Stimulated activated CD4-positive, alpha-beta T cell treated with anti-CD3 and anti-CD28 coated beads, TNF-alpha, amount 100 ng/mL, for 4 hours (primary cell): ENCODE measurements at places on chromosomes 1 and 21.

DNA sequence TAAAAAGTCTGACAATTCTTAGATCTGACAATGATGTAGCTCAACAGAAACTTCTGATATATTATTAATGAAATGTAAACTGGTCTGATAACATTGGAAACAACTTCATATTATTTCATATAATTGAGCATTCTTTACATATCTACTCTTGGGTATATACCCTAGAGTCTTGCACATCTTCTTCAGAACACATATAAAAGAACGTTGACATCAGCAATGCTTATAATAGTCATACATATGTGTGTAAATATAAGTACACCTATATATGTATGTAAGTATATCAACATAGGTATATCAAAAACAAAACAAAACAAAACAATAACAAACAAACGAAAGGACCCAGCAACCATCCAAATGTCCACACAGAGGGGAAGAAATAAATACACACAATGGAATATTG, 38.4 kb downstream of the NRIP1 start:
- no peak for DNase-seq

DNA sequence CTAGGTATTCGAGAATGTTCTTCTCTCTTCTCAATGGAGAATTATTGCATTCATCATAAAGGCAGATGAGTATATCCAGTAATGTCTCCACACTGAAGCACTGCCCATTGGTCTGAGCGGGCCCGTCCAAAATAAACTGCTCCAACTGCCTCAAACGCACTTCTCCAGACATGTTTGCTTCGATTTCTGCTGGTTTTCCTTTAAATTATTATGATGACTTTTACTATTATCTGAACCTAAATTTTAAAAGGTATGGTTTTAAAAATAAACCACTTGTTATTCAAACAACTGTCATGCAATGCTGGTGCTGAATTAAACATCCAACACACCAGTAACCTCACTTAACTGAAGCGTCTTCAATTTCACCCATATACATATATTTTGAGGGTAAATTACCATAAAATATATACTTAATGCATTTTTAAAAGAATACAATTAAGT, 1.3 kb downstream of the CDC42BPA start:
- DNase-seq = no peak

DNA sequence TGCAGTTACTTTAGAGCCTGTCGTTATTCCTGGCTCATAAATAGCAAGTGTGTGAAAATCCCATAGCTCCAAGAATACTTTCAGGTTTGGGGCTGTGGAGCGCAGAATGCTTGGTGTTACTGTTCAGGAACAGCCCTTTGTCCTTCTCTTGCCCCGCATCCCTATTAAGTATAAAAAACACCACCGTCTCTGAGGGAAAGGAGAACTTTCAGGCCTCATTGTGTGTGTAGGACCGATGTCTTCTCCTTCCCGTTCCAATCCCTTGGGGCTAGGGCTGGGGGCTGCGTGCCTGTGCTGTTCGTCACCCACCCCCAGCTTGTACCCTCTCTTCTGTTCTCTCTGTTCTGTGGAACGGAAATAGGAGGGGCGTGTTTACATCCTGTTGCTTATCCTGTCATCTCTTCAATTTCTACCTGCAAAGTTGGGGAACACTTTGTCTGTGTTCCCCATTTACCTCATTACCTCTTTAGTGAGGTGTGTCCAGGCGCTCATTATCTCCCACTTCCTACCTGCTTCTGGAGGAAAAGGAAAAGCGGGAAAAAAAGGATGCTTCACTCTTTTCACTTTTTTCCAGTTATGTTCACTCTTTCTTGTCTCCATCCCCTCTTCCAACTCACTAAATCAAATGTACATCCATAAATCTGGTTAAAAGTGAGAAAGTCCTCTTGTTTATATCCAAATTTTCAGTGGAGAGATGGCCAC, 788 bp upstream of the TXNIP start:
- DNase-seq = no peak

GRCh38 chr1:199041173-199041914, 402.5 kb downstream of the PTPRC start:
- no peak for DNase-seq

DNA sequence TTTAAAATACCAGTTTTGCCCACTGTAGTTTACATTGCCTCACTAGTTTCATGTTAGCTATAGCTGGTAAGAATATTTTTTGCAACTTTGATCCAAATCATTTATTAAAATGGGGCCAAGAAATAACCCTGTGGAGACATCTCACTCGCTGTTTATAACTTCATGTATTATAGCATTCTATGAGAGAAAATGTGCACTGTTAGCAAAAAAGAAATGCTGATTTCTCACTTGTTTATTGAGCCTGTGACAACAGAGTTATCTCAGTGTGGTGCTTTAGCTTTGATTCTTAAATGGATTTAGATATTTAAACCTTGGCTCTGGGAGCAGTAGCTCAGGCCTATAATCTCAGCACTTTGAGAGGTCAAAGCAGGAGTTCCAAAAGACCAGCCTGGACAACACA, 127.9 kb downstream of the PIK3R3 start:
- DNase-seq = no peak

- no peak for DNase-seq
Observed at GRCh38 chr1:180854456-180854855, 58.2 kb upstream of the KIAA1614 start.

- no peak for DNase-seq
Observed at GRCh38 chr1:46960250-46960649, 19.0 kb upstream of the CYP4A11 start.

GRCh38 chr1:181100015-181100905, 11.8 kb downstream of the IER5 start:
- no peak for DNase-seq

- DNase-seq = no peak
Observed at GRCh38 chr1:7584643-7585042, 186.5 kb upstream of the VAMP3 start.

GRCh38 chr1:84971957-84972356, 25.0 kb downstream of the MCOLN2 start:
- no peak for DNase-seq

GRCh38 chr1:240190881-240191401, 99.3 kb downstream of the FMN2 start:
- no peak for DNase-seq

DNA sequence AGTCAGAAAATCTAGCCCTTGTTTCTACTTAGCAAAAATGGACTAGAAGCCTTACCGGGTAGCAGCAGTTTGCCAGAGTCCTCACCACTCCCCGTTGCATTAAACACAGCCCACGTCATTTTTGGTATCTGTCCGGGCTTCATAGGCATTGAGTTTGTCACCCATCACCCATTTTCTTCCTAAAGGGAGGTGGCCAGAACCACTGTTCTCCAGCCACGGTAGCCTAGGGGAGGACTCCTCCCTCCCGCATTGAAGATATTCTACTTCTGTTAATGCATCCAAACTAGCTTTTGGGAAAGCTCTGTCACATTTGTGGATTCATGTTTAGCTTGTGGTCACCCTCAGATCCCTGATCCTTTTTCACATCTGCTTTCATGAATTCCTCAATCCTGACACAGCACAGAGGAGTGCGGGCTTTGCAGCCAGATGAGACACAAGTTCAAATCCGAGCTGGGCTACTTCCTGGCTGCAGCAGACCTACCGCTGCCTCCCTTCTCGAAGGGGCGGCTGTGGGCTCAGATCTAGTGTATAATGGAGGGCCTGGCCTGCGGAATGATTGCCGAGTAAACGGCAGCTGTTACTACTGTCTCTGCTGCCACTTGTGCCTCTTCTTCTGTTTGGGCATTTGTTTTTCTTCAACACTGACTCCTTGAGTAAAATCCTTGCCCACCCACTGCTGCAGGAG, 63.2 kb upstream of the EFHD2 start:
- DNase-seq = no peak

DNA sequence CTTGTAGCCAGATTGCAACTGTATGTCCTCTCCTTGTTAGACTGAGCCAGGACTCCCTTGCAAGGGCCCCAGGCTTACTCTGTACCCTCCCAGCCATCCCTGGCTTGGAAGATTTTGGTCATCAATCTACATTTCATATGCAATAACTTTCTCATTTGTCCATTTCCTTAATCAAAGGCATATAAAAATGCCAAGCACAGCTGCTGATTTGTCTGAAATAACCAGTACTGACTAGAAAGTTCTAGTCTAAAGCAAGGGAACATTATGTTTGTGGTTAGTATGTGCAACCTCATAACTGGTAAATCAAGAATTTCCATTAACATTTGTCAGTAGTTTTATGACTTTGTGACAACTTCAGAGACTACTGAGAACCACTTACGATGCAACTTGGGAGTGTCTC, 370.2 kb downstream of the ST6GALNAC3 start:
- DNase-seq = no peak

DNA sequence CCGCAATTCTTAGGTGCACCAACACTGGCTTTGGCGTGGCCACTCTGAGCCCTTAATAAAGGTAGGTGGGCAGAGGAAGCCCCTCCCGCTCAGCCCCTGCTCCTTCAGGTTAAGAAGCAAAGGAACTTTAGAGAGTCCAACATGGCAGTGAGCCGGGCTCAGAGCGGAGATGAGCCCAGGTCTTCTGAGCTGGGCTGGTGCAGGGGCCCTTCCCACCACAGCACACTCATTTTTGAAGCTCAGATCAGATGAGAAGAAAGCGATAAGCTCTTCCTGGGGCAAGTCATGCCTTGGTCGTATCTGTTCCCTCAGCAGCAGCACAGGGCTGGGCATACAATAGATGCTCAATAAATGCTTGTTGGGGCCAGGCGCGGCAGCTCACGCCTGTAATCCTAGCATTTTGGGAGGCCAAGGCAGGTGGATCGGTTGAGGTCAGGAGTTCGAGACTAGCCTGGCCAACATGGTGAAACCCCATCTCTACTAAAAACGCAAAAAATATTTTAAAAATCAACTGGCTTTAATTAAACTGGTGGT, 51.1 kb upstream of the TARDBP start:
- DNase-seq = no peak

DNA sequence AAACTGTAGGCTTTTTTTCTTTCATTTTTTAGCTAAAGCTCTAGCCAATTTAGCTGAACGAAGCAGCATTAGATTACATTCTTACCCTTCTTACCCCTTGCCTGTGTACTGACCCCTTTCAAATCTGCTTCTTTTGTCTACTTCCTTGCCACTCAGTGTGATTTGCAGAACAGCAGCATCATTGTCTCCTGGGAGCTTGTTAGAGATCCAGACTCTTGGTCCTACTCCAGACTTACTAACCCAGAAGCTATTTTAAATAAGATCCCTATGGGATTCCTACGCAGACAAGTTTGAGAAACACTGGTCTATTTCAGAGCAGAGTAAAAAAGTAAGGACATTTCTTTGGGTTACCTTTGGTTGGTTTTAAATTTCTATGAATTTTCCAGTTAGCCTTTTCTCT, 13.8 kb downstream of the LRRC39 start:
- no peak for DNase-seq

GRCh38 chr1:94608852-94609530, 67.4 kb upstream of the F3 start:
- DNase-seq = no peak

- DNase-seq = no peak
Observed at GRCh38 chr21:29233611-29234540, 64.8 kb upstream of the BACH1 start.

GRCh38 chr1:154769193-154769895, 100.7 kb downstream of the KCNN3 start:
- no peak for DNase-seq

- no peak for DNase-seq
Observed at GRCh38 chr1:204883405-204883804, 12.7 kb downstream of the NFASC start.

DNA sequence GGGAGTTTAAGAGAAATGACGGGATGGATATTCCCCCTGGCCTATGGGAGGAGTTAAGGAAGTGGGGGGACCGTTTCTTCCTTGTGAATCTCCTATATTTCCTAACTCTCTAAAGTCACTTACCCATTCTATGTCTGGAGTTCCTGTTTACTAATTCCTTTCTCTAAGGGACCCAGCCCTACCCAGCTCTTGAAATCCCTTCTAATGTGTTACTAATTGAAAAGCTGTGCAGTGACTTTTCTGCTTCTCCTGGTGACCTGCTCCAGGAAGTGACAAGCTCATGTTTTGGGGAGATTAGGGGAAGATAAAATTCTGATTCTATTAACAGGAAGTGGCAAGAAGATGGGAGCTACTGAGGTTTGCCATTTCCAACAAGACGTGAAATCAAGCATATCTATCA, 4.0 kb upstream of the SAMSN1 start:
- DNase-seq = no peak

- no peak for DNase-seq
Observed at GRCh38 chr1:22410928-22411495, 40.6 kb upstream of the ZBTB40 start.

GRCh38 chr1:46522184-46522968, 29.1 kb downstream of the KNCN start:
- DNase-seq = no peak

GRCh38 chr1:185388815-185389214, 71.8 kb upstream of the IVNS1ABP start:
- no peak for DNase-seq

DNA sequence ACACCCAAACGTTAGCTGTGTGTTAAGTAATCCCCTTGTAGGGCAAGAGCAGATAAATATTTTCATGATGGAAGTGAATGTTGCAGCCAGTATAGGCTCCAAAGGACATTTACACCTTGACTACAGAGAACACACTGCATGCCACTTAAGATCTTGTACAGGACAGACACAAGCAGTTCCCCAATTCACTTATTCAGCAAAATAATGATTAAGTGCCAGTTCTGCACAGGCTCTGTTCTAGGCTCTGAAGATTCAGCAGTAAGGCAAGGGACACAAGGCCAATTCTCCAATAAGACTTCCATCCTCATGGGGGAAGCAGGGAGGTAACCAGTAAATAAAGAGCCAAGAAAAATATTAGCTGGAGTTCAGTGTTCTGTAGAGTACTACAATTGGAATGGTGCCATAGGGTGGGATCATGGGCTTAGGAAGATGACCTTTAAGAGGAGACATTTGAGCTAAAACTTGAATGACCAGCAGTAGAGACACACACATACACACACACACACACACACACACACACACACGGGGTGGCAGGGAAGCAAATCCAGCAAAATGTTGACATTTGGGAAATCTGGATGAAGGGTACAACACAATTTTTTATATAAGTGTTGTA, 199.9 kb upstream of the JUN start:
- no peak for DNase-seq

DNA sequence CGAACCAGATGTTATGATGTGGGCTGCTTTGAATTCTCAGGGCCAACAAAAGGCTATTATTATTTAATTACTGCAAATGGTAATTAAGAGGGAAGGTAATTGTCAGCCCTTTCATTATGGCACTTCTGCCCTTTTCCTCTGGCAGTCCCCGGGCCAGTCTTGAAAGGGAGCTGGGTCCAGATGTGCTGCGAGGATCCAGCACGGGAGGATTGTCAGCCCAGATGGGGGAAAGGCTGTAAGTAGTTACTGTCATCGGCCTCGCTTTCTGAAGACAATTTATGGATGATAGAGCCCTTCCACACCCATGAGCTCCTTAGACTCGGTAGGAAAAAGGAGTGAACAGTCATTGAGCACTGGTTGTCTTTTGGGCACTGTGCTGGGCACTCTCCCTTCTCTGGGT, 8.7 kb upstream of the ZNF362 start:
- DNase-seq = no peak

DNA sequence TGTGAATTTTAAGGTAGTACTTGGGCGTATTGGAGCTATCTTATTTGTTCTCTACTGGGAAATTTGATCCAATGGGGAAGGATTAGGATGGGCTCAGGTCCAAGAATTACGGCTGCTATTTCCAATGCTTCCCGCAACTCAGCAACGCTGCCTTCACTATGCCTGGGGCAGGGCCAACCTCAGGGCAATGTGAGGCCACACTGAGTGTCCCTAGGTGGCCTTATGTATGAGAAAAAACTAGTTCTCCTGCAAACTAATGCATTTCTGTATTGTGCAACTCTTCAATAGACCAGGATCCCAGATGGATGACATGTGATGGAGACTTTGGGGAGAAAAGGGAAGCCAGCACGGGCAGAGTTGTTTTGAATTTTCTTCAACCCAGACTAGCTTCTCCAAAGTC, 168.1 kb downstream of the DUSP10 start:
- DNase-seq = no peak
